ENCODE measurements at places on chromosomes 6 and 20. TPM values are rescaled to one million over a fixed set of nuclear protein-coding genes. Genes with fewer than 3 reads are reported as not detected.

DNA sequence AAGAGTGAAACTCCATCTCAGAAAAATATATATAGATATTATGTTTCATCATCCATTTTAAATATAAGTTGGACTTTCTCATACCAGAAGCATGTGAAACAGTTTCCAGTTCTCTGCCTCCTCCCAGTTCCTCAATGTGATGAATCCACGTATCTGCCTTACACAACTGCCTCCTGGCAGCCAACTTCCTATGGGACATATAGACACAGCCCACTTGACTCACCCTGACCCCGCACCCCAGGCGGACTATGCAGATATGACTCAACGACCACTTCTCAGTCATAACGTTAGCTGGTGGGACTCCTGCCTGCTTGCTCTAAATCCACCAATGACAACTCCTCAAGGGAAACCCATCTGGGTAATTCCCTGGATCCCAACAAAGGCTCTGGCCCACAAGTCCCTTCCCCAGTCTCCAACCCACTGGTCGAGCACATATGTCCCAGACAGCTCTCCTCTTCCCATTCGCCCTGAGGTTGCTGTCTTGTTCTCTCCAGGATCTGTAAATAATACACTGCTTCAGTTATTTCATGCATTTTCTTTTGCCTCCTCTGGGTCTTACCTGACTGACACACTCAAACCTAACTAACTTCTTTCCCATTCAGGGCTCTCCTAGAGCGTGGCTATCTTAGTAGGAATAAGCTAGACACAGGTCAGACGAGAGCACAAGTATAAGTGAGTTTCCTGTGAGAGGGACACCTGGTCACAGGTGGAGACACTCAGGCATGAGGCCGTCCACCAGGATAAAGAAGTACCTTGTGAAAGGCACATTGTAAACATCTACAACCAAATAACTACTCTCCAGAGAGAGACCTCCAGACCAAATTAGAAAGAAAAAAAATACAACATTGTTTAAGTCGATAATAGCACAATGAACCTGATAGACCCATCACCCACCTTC, 548.5 kb downstream of the CD83 start:
- no peak for DNase-seq

- no peak for DNase-seq
Measured at GRCh38 chr6:160400446-160400845, 52.3 kb downstream of the SLC22A3 start.

ULBP3 gene
- 1.9 TPM for total RNA-seq

DNA sequence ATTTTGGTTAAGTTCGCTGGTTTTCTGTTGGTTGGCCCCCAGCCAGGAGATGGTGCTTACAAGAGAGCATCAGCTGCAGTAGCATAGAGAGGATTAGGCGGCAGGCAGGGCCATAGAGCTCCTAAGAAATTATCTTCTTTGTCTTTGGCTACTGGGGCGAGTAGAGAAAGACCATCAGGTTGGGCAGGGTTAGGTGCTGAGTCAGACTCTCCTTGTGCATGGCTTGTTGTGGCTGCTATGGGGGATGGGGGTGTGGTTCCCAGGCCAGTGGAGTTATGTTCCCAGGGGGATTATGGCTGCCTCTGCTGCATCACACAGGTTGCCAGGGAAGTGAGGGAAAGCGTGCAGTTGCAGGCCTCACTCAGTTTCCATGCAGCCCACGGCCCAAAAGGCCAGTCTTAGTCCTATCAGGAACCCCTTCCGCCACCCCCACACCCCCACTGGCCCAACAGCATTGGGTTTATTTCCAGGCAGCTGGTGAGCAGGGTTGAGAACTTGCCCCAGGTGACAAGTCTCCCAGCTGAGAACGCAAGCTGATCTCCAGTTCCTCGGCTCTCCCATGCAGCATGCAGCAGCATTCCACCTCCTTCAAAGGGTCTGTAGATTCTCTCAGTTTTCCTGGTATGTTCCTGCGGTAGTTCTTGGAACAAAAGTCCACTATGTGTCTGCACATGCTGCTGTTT, 243.7 kb downstream of the UTRN start:
- DNase-seq = no peak

DNA sequence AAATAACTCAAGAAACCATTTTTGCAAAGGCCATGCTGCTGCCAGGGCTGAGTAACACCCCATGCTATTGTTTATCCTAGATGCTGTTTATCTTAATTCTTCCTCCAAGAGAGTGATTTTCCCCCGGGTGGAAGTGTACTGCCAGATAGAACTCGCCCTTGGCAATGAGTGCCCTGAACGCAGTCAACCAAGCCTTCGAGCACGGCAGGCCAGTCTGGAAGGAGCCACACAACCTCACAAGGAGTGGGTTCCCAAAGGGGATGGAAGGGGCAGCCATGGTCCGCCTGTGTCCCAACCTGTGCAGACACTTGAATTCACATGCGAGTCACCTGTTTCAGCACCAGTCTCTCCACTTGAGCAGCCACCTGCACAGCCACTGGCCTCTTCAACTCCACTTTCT, 31.9 kb downstream of the PNPLA1 start:
- DNase-seq = no peak

GRCh38 chr6:126266664-126267063, 73.3 kb upstream of the CENPW start:
- no peak for DNase-seq

ALDH8A1 gene
- 0.64 TPM for total RNA-seq

DNA sequence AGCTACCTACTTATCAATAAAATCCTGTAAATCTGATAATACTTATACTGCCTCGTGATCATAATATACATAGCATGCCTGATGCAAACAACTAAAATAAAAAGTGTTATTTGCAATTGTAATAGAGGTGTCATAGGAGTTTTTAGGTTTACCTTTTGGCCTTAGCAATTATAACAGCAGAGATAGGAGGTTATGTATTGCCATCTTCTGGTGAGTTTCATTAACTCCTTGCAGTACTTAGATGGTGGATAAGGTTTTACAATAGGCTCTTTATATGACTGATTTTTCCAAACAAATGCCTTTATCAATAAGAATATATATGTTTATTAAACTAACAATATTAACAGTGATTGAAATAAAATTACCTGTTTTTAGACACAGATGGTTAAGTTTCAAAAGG, 27.8 kb upstream of the MYCT1 start:
- no peak for DNase-seq

- DNase-seq = no peak
Measured at GRCh38 chr6:164014346-164015087, 600.0 kb downstream of the QKI start.

SLC22A3 gene
- 2.5 TPM for total RNA-seq

DNA sequence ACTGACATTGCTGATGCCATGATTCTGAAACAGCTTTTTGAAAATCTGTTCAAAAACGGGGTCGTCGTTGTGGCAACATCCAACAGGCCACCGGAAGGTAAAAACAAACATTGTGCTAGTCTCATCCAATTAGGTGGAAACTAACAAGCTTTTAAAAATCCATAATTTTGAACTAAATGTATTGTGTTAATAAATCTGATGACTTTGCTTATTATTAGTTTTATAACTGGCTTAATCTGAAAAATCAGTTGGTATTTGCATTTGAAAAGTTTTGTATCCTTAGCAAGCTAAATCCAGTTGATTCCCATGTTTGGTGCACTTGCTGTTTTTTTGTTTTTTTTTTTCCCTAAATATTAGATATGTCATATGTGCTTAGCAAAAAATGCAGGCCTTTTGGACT, 71.4 kb downstream of the AFG1L start:
- DNase-seq = no peak

GRCh38 chr6:90216072-90216977, 80.3 kb downstream of the BACH2 start:
- DNase-seq = peak; percentile 22

GRCh38 chr20:19725814-19726525, 32.1 kb upstream of the RIN2 start:
- DNase-seq = no peak

DNA sequence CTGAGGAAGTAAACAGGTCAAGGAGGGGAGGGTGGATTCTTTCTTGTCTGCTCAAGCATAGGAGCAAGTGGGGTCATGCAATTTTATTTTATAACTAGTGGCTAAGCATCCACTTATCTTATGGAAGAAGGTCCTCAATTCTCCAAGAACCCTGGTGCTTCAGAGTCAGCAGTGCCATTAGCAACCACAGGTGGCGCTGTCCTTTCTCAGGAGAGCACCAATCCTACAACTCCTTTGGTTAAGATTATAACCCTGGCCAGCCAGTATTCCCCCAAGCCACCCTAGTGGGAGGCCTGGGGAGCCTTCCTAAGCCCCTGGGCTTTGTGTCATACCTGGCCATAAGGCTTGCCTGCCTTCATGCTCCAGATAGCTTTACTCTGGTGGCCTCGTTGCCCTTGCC, 60.7 kb downstream of the PCSK2 start:
- DNase-seq = no peak

- no peak for DNase-seq
Measured at GRCh38 chr6:7921632-7922092, 11.1 kb upstream of the TXNDC5 start.

DNA sequence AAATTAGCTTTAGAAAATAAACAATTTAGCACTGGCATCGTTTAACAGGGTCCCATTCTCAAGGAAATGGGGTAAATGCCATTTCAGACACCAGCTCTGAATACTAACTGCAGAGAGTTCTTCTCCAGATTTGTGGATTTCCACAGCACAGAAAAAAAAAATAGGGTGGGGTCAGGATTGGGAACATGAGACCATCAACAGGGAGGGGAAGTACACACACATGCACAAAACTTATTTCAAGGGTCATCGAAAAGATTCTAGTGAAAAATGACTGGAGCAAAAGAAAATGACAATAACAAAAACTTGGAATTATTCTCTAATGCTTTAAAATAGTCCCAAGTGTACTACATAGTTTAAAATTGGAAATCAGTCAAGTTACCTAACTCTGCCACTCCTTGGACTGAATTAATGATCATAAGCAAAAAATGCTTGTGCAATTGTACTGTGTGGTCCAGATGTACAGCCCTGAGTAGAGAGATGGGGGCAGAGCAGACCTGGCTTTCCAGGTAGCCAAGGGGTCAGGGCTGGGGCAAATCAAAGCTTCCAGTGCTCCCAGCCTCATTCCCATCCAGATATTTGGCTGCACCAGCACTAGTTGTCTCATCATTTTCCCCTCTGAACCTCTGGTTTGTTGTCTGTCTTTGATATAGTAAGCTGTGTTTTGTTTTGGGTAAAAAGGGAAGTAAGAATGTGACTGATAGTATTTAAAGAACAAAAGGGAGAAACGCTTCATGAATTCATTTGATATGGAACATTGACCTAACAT, 152.4 kb downstream of the SOBP start:
- DNase-seq = no peak

- DNase-seq = no peak
Measured at GRCh38 chr6:170345662-170346061, 39.1 kb downstream of the FAM120B start.

DNA sequence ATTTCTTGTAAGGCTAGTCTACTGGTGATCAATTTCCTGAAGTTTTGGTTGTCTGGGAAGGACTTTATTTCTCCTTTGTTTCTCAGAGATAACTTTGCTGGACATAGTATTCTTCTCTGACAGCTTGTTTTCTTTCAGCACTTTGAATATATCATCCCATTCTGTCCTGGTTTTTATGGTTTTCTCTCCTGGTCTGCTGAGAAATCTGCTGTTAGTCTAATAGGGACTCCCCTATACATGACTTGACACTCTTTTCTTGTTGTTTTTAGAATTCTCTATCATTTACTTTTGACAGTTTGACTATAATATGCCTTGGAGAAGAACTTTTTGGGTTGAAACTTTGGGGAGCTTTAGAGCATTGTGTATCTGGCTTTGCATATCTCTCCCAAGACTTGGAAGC, 112.5 kb downstream of the PRL start:
- no peak for DNase-seq

GRCh38 chr6:145733207-145733606, 2.1 kb downstream of the EPM2A start:
- DNase-seq = no peak

DNA sequence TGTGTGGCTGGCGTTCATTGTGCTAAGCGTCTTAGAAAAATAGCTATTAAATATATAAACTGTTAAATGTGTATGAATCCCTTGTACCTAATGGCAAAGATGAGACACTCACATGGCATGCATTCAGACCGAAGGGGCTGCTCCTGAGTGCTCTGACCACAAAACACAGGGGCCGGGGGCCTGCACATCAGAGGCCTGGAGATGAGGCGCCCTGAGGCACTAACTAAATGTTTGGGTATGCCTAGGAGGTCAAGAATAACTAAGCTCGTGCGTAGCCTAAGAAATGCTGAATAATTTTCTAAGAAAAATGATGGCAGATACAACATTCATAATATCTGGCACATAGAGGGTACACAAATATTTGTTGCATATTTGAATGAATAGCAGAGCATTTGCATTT, 92.5 kb downstream of the PSMB1 start:
- no peak for DNase-seq

GRCh38 chr6:31676904-31677303, 4.0 kb downstream of the LY6G5C start:
- no peak for DNase-seq

AMD1 gene
- 70.4 TPM for total RNA-seq

GRCh38 chr6:15547400-15547799, 115.4 kb downstream of the DTNBP1 start:
- no peak for DNase-seq

DNA sequence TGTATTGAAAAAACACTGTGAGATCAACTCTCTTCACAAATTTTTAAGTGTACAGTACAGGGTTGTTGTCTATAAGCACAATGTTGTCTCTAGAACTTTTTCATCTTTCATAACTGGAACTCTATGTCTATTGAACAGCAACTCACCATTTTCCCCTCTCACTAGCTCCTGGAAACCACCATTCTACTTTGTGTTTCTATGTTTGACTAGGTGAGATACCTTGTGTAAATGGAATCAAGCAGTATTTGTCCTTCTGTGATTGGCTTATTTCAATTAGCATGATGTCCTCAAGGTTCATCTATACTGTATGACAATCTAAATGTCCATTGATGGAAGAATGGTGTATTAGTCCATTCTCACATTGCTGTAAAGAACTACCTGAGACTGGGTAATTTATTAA, 210.1 kb upstream of the FUT9 start:
- no peak for DNase-seq

JPH2 gene
- 1.3 TPM for total RNA-seq

TAP1 gene
- total RNA-seq = 86.9 TPM

DNA sequence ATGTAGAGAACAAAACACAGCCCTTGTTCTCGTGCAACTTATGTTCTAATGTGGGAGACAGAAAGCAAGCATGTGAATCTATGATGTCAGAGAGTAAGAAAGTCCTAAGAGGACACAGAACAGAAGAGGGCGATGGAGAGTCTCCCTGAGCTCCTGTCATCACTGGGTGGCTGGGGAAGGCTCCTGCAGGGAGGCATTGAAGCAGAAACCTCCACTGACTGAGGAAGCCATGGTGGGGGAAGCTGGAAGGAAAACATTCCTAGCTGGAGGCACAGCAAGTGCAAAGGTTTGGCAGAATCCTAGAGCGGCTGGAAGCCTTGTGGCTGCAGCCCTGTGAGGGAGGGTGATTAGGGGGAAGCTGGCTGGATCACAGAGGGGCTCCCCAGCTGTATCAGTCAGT, 248.0 kb downstream of the CDH26 start:
- no peak for DNase-seq

VSX1 gene
- total RNA-seq = not detected

ADNP gene
- total RNA-seq = 46.8 TPM

- no peak for DNase-seq
Measured at GRCh38 chr20:32523613-32524213, 61.4 kb downstream of the NOL4L start.
